ENCODE measurements at places on chromosomes 1 and 21. TPM values are rescaled to one million over a fixed set of nuclear protein-coding genes. Genes with fewer than 3 reads are reported as not detected.

Gene TOMM40L
- 13.6 TPM for total RNA-seq

Gene KCNQ4
- not detected for total RNA-seq

Gene CD58
- 49.0 TPM for total RNA-seq

Gene RGL1
- total RNA-seq = 8.1 TPM

Gene MFSD2A
- total RNA-seq = 12.8 TPM

Gene C1orf210
- total RNA-seq = not detected

Gene EPHA10
- not detected for total RNA-seq

Gene SMCP
- not detected for total RNA-seq

- no peak for DNase-seq
Observed at GRCh38 chr1:65166572-65167305, 18.7 kb downstream of the AK4 start.

GRCh38 chr1:18293291-18293690 is 185.7 kb downstream of the IGSF21 start:
- DNase-seq = no peak

GRCh38 chr1:54285815-54286345 is 85.9 kb downstream of the MRPL37 start:
- DNase-seq = no peak

DNA sequence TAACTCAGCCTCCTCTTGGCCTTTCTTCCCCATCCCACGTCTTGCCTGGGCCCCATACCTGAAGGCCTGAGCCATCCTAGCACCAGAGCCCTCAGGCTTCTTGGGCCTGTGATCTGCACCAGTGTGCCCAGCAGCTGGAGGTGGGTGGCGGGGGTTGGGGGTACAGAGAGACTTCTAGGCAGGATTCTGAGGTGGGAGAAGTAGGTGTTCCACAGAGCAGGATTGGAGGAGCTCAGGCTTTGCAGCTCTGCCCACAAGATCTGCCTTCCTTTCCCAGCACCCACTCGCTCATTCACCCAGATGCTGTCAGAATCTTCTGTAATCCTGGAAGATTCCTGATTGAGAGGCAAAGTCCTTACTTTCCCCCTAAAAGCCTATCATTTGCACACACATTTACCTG is 10.0 kb upstream of the GJB5 start:
- no peak for DNase-seq

GRCh38 chr21:35170244-35170643 is 121.1 kb upstream of the RUNX1 start:
- no peak for DNase-seq

DNA sequence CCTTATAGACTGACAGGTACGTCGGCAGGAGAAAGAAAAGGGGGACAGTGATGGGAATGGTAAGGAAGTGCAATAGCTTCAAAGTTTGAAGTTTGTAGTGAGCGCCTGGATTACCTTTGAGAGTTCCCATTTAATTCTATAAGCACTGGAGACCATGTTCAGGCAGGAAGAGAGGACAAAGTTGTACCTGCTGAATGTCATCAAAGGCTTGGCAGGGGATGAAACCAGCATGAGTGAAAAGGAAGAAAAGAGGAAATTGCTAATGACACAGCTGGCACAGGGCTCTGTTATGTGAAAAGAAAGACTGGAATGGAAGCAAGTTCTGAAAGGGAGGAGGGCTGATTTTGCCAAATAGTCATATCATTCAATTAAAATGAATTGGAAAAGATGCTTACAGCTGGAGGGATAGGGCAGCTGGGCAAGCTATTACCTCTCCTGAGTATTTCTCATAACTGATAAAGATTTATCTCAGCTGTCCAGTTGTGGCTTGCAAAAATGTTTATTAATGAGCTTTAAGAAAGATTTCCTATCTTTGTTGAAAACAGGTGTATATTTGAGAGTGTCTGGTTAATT is 109.2 kb downstream of the HMCN1 start:
- no peak for DNase-seq

DNA sequence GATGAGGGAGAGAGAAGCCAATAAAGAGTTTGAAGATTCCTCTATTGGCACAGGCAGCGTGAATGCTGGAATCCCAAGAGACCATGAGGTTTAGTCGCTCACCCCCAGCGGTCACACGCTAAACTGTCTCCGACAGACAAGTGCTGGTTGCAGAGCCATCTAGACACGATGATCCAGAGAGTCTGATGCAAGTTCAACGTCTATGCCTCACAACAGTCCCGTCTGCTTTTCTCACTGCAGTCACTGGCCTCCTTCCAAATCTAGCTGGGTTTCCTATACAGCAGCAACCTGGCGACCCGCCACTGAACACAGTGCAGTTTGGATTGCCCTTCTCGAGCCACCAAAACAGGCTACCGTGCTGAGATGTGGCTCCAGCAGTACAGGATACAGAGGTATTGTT is 98.6 kb upstream of the KRTAP19-8 start:
- peak; percentile 60 for DNase-seq

GRCh38 chr21:42146273-42146805 is 72.6 kb upstream of the ABCG1 start:
- no peak for DNase-seq

DNA sequence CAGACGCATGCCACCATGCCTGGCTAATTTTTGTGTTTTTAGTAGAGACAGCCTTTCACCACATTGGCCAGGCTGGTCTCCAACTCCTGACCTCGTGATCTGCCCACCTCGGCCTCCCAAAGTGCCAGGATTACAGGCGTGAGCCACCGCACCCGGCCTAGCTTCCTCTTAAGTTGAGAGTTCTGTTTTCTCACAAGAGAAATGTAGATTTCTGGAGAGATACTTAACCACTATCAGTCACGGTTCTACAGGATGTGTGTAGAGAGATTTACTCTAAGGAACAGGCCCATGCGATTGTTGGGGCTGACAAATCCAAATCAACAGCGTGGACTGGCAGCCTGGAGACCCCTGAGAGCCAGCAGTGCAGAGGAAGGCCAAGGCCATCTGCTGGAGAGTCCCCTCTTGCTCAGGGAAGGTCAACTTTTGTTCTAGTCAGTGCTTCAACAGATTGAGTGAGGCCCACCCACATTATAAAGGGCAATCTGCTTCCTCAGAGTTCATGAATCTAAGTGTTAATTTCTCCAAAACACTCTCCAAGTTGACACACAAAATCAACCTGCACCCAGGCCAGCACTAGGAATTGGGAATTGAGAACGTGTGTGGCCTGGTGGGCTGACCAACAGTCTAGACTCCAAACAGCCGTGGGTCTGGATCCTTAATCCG is 38.7 kb downstream of the CHAF1B start:
- no peak for DNase-seq

DNA sequence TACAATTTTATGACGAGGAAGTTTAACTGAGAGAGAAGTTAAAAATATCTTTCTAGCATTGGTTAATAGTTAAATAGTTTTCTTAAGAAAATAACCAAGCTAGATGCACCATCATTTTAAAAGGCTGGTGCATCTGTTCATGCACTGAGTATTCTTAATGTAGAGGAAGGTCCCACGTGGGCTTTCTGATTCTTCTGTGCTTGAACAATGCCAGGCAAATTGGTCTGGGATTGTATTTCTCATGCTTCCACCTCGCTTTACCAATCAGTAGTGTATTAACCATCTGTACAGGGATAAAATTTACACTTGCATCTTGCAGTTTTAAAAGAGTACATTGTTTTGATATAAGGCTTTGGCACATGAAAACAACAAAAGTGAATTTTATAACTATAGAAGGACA is 47.4 kb upstream of the MTF2 start:
- DNase-seq = no peak

GRCh38 chr21:44764319-44765230 is 37.0 kb downstream of the UBE2G2 start:
- DNase-seq = peak; percentile 45

DNA sequence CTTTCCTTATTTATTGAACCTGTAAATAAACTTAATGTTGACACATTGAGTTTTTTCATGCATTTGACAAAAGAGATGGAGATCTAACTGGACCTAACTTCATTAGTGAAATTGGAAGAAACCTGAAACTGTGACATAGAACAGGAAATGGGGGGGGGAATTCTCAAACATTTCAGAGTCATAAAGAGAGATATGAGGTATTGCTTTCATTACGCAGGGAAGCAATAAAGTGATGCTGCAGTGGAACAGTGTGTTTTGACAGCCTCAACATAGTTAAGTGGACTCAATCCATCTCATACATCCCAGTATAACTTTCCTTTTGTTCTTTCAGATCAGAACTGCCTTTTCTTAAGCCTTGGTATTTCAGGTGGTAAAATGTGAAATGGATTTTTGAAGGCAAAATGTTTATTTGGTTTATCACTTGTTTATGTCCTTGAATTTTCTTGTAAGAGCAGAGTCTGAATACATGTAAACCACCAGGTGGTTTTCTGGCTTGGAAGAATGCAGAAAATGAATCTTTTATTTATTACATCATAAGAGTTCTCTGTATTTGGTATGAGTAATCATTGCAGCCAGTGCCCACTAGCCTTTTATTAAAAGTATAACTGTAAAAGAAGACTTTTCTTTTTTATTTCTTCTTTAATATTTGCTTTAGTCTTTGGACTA is 132.5 kb downstream of the ZNF326 start:
- DNase-seq = no peak

GRCh38 chr1:6152181-6152580 is 27.9 kb downstream of the CHD5 start:
- no peak for DNase-seq

DNA sequence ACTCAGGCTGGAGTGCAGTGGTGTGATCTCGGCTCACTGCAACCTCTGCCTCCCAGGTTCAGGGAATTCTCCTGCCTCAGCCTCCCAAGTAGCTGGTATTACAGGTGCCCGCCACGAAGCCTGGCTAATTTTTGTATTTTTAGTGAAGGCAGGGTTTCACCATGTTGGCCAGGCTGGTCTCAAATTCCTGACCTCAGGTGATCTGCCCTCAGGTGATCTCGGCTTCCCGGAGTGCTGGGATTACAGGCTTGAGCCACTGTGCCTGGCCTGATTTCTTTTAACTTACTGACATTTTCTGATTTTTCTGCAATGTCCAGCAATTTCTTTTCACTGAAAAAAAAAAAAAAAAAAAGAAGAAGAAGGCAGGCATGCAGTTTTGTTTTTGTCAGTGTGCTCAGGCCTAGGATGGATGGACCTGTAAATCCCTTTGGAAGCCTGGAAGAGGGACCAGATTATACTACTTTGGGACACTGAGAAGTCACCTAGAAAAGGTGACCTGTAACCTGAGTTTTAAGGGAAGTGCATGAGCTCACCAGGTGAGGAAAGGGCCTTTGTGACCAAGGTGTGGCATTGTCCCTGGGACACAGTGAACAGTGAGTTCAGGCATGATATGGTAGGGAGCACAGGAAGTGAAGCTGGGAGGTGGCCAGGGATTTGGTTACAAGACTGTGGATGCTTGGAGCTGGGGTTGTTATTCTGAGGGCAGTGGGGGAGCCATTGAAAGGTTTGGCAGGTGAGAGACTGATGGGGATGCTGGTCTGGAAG is 2.7 kb upstream of the TMEM61 start:
- no peak for DNase-seq

- DNase-seq = no peak
Observed at GRCh38 chr1:27940297-27940696, 5.5 kb downstream of the SMPDL3B start.

DNA sequence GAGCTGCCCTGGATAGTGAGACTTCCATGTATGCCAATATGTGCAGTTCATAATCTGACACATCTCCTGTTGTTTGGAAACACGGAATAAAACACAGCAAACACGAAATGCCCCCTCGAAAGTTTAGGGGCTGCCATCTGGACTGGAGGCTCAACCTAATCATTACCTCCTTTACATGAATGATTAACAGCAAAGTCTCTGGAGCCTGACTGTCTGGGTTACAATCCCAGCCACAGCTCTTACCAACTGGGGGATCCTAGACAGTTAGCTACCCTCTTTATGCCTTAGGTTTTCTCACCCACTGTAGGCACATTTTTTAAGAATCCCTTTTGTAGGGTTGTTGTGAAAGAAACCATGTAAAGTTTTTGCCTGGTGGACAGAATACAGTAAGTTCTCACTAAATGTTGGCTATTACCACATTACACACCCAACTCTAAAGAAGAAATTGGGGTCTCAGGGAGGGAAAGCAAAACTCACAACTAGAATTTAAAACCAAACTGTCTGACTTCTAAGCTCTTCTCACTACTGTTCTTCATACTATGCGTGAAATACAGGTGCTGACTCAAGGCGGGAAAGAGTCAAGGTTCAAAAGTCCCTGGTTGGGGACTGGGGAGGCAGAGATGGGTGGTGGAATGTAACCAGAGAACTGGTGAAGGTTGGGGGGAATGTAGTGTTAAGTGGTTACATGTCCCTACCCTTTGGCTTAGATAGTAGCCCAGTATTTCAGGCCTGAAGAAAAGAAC is 24.2 kb downstream of the CYP4A22 start:
- DNase-seq = no peak

DNA sequence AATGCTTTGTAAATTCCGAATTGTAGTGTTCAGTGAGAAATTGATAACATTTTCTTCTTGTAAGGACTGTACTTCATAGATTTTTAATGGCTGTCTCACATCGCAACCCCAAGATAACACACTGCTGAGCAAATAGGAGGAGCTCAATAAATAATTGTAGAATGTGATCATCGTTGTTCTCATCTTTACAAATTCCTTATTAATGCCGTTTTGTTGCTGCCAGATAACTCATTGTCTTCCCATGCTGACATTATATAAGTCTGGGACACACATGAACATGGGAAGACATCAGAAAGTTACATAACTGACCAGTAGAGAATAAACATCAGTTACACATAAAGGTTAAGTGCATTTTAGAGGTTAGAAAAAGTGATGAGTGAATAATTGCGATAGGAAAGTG is 46.4 kb upstream of the TSPAN2 start:
- DNase-seq = no peak

GRCh38 chr1:26978901-26979300 is 14.6 kb upstream of the TRNP1 start:
- no peak for DNase-seq

DNA sequence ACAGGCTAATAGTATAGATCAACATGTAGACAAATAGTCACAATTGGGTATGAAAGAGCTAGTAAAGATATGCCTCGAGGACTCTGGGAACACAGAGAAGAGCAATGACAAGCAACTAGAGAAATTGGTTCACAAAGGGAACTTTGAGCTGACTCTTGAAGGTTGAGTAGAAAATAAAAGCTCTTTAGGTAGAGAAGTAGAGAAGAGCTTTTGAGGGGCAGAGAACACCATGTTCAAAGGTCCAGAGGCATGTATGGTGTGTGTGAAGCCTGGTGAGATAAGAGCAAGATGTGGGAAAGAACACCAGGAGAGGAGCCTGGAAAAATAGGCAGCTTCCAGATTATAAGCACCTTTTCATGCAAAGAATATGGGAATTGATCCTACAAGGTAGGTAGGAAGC is 109.7 kb upstream of the MAGI3 start:
- DNase-seq = no peak

GRCh38 chr1:224564454-224565084 is 51.5 kb upstream of the CNIH3 start:
- peak; percentile 5 for DNase-seq

DNA sequence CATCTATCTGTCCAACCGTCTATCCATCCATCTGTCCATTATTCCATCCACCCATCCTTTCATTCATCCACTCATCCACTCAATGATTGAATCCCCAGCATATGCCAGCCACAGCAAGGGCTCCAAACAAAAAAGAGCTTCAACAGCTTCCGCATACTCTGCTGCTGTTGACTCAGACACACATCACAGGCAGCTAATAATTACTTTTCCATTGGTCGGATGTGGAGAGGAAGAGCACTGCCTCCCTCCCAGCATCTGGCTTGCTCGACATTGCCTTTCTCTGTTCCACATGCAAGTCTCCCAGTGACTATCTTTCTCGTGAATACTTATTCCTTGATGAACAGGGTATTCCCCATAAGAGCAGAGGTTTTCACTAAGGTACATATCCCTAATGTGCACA is 176.5 kb downstream of the HIVEP3 start:
- peak; percentile 89 for DNase-seq

Data from Daoy (cell line).